GDM1 (cell line): ENCODE measurements at places on chromosomes 1 and 21.

DNA sequence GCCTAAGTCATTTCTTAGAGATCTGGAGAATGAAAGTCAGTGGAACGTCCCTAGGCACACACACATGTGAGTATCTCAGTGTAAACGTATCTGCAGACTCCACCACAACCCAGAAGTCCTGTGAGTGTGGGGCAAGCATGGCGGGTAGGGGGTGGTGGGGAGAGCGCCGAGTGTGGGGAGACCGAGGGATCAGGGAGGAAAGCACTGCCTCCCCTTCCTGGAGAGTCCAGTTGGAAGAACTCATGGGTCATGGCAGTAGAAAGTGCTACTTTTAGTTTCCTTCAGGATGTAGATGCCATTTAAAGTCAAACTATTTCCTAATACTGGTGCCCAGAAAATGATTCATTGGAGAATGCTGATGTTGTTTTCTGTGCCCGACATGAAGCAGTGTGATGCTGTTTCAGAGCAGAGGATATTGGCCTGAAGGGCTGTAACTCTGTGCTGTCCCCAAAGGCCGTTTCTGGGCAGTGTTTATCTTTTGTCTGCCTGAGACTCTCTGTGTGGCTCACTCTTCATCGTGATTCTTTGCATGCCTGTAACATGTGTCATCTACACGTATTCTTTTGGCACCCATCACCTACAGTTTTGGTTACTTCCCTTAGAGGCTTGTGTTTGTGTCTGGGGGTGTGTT lies 45.7 kb upstream of the TSPAN2 start:
- DNase-seq: no peak

GRCh38 chr1:14565090-14565489 lies 33.4 kb upstream of the KAZN start:
- DNase-seq: no peak

GRCh38 chr21:10425856-10426255 lies 95.5 kb upstream of the TPTE start:
- DNase-seq: no peak

DNA sequence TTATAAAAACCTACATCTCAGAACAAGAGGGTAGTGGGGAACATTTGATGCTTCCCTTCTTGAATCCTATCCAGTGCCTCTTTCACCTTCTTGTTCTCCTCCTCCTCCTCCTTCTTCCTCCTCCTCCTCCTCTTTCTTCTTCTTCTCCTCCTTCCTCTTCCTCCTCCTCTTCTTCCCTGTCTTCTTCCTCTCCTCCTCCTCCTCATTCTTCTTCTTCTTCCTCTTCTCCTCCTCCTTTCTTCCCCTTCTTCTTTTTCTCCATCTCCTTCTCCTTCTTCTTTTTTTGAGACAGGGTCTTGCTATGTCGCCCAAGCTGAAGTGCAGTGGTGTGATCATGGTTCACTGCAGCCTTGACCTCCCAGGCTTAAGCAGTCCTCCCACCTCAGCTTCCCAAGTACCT lies 31.9 kb downstream of the SLC35F3 start:
- DNase-seq: no peak

GRCh38 chr1:55612988-55613387 lies 397.8 kb upstream of the USP24 start:
- no peak for DNase-seq

- DNase-seq: no peak
Measured at GRCh38 chr1:3698660-3699408, 46.5 kb downstream of the TP73 start.

DNA sequence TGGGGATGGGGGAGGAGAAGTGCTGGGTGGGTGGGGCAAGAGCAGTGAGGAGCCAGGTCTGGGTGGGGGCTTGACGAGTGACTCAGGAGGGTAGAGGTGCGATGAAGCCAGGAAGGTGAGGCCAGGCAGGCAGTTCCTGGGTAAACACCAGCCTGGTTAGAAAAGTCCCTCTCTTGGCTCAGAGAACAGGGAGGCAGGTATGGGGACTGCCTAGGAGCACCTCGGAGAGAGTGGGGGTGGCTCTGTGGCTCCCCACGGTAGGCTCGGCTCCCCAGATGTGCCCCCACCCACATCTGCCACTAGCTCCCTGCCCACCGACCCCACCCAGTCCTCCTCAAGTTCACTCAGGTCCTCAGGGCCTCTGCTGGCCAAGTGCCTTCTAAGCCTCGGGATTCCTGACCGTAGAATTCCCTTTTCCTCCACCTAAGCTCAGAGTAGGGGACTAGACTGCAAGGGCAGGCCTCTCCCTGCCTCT lies 1.2 kb downstream of the HSPG2 start:
- no peak for DNase-seq

DNA sequence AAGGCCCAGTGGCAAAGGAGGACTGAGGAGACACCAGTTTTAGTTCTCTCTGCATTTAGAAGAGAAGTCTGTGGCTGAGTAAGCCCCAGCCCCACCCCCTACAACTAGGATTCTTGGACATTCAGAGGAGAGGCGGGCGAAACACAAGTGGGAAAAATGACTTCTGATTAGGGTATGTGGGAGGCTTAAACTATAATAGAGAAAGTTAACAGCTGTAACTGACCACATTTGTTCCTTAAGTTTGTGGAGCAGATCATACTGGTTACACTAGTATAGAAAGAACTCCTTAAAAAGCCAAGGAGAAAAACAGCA lies 11.2 kb upstream of the TRIM33 start:
- no peak for DNase-seq

- peak; percentile 24 for DNase-seq
Measured at GRCh38 chr1:162056043-162056442, 13.4 kb upstream of the NOS1AP start.

- no peak for DNase-seq
Measured at GRCh38 chr1:42837709-42838108, 8.7 kb upstream of the ZNF691 start.

- no peak for DNase-seq
Measured at GRCh38 chr1:181768211-181768929, 285.1 kb downstream of the CACNA1E start.
